ENCODE measurements at places on chromosomes 4 and X.

DNA sequence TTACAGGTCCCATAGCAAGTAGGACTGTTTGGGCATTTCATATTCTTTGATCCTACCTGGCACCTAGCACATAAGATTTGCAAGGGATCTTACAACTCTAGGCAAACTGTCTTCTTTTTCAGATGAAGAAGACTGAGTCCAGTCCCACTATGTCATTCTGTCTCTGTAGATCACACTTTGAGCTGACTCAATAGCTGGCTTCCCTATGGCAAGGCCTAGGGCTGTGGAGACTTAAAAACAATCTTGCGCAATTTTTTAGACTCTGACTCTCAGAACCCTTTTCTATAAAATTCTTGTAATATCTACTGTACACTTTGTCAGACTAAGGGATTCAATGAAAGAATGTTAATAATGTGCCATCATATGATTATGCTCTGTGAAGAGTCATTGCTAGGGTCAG lies 26.7 kb downstream of the OTC start:
- no peak for DNase-seq

GRCh38 chr4:51851937-51852290 lies 9.0 kb downstream of the DCUN1D4 start:
- no peak for DNase-seq

DNA sequence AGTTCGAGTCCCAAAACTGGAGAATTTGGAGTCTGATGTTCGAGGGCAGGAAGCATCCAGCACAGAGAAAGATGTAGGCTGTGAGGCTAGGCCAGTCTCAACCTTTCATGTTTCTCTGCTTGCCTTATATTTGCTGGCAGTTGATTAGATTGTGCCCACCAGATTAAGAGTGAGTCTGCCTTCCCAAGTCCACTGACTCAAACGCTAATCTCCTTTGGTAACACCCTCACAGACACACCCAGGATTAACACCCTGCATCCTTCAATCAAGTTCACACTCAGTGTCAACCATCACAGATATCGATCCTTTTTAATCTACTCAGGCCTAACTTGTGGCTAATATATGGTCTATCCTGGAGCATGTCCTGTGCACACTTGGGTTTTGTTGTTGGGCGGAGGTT lies 18.0 kb upstream of the MAEA start:
- DNase-seq: no peak

- no peak for DNase-seq
Observed at GRCh38 chr4:47493238-47494123, 8.4 kb downstream of the ATP10D start.

DNA sequence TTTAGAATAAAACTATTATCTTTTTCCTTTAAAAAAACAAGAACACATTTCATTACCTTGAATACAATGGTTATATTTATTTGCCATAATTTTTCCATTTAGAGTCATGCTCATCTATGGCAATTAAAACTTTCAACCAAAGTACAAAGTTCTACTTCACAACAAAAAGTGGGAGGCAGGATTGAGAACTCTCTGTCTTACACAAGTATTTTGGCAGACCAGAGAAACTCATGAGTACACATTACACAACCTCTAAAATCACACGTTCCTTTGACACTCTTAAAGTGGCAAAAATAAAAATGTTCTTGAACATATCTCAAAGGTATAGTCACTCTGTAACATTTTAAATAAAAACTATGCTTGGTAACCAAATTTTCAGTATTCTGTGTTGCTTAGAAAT lies 213.4 kb downstream of the IL15 start:
- no peak for DNase-seq

GRCh38 chr4:80967346-80967745 lies 63.2 kb upstream of the BMP3 start:
- no peak for DNase-seq

- no peak for DNase-seq
Observed at GRCh38 chrX:113545040-113545439, 704.4 kb upstream of the AMOT start.

DNA sequence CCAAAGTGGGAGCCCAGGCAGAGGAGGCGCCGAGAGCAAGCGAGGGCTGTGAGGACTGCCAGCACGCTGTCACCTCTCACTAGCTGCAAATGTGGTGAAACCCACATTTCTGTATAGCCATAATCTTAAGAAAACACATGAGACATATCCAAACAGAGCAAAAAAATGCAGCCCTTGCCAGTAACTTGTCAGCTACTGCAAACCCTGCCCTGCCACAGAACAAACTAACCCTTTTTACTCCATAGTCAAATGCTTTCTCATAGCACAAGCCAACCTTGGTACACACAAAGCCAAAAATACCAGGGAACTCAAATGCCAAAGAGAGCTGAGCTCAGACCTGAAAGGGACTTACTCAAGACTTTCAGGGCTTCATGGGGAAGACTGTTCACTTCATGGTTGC lies 14.9 kb upstream of the NXF3 start:
- no peak for DNase-seq

- DNase-seq: no peak
Observed at GRCh38 chrX:1537031-1537715, at the start of gene P2RY8. TSS of gene P2RY8 (minus strand) at chrX:1537185. CDS start at chrX:1466558, 70,627 bp downstream.

- DNase-seq: no peak
Observed at GRCh38 chr4:13521047-13521446, 23.3 kb downstream of the NKX3-2 start.

- no peak for DNase-seq
Observed at GRCh38 chr4:20532871-20533870, 167.1 kb upstream of the PACRGL start.

DNA sequence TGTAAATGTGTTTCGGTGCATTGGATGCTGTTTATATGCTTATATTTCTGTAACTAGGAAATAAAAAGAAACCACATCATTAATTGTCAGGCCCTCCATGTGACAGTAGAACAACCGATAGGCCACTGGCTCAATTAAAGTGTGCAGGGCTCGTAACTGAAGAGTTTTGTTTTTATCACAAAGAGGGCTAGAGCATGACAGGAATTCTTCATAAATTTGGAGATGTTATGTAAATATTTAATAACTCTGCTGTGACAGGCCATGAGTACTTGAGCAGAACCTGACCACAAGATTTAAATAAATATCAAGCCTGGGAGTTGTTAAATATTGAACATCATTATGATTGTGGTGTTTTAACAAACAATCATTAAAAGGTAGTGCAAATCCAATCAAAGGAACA lies 55.9 kb downstream of the MID1 start:
- no peak for DNase-seq

GRCh38 chr4:81786063-81786763 lies 314.5 kb upstream of the RASGEF1B start:
- peak; percentile 8 for DNase-seq

- no peak for DNase-seq
Observed at GRCh38 chrX:143701460-143701859, 19.1 kb downstream of the SPANXN2 start.

- no peak for DNase-seq
Observed at GRCh38 chr4:13476915-13477314, 7.2 kb downstream of the RAB28 start.

GRCh38 chrX:100687546-100687945 lies 43.5 kb downstream of the SRPX2 start:
- DNase-seq: no peak

DNA sequence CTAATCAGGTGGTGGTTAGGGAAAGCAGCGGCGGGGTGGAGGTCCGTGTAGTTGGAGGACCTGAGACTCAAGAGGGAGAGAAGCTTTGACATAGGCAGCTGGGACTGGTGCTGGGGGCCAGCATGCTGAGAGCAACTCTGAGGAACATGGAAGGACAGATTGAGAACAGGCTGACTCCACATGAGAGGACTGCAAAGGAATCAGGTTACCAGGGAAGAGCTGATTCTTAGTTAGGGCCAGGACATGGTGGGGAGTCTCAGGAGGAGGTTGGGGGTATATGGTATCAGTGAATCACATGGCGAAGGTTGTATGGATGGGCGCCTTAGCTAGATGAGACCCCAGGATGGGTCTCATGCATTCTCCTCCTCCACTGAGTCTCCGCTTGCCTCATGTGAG lies 264.0 kb upstream of the BOD1L1 start:
- DNase-seq: no peak

GRCh38 chrX:150362599-150363481 lies at the start of gene MAMLD1:
TSS of gene MAMLD1 (plus strand) at chrX:150363317. CDS start at chrX:150445517, 82,200 bp downstream.
- DNase-seq: no peak

DNA sequence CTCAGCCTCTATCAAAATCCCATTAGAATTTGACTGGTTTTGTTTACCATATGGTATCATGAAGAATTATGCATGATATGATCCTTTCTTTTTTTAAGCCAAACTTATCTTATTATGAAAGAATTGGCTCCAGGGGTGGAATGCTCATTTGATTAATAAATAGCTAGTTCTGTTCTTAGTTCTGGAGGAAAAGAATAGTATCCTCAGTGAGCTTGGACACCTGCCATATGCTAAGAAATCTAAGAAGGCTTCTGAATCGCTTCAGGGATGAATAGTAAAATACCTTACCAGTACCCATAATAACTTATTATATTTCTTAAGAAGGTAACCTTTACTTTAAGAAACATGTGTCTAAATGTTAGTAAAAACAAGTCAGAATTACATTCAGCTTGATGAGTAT lies 803.6 kb downstream of the ADGRL3 start:
- DNase-seq: no peak

- no peak for DNase-seq
Observed at GRCh38 chr4:189374176-189374575, 566.5 kb upstream of the FRG1 start.

GRCh38 chrX:16100673-16101072 lies 22.7 kb upstream of the GRPR start:
- DNase-seq: no peak

DNA sequence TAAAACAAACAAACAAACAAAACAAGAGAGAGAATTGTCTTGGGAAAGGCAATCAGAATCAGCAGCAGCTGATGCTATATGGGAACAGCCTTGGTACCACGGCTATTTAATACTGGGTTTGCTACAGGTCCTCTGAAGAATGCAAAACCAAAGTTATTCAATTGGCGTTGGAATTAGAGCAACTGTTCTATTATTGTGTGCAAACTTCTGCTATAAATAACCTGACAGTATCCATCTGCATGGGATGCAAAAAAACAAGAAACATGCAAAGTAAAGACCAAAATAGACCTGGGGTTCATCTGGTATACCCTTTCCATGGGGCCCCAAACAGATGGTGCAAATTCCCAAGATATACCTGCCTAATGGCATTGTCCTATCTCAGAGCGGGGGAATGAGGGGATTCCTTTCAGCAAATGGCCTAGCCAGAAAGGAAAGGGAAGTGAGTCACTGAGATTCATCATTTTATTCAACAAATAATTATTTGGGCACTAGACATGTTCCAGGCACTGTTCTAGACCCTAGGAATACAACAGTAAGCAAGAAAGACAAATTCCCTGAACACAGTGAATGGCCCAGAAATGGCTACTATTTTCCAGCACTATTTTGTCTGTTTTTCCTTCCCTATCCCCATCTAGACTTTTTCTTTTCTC lies 268.9 kb downstream of the FBXW7 start:
- no peak for DNase-seq

GRCh38 chr4:21884615-21885014 lies 64.0 kb downstream of the KCNIP4 start:
- DNase-seq: no peak

DNA sequence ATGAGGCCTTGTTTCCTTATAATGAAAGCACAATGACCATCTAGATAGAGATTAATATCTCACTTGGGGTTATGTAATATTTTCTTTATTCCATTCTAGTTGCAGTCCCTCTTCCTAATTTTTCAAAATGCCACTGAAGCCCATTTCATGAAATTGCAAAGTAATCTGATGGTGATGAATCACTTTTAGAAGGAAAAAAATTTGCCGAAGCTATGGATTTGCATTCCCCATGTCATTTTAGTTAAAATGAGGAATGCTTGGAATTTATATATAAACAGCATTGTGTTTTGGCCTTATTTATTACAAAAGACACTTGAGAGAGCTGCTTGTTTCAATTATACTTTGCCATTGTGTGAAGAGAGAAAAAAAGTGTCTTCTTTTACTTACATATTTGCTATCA lies 241.7 kb upstream of the TEX13A start:
- no peak for DNase-seq

DNA sequence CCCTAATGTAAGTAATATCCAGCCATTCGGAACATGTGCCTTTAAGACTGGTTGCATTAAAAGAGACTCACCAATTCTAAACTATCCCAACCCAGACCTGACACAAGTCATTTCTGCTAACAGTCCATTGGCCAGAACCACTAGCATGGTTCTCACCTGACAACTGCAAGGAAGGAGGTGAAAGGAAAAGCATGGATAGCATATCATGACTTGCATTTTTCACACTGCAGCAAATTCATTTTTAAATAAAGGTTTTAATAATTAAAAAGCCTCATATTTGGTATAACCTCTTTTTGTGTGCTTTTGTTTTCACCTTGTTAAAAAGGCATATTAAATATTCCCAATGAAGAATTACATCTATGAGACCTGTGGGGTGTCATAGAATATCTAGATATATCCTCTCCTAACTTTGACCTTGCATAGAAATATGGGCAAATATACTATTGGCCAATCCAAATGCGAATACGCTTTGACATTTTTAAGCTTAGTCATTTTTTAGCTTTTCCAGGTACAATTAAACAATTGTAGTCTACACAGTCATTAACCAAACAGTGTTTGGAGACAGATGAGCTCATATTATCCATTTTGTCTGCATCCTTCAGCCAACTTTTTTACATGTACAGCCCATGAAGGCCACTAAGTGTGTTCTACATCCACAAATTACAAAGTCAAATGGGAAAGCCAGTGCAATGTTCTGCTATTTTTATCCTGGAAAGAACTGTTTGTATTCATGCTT lies 295.3 kb downstream of the PDGFC start:
- DNase-seq: no peak

DNA sequence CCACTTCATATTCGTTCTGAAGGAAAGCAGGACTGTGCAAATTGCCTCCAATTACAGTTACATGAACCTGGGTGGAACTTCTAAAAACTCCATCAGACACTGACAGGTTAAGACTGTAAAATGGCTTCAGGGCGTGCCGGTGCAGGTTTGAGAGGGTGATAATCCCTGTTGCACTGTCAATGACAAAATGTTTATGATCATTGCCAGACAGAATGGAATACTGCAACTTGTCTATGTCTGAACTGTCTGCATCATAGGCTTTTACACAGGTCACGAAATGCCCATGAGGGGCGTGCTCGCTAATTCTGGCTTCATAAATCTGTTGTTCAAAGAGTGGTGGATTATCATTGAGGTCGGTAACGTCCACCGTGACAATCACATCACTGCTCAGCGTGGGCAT lies 63.7 kb upstream of the MTNR1A start:
- no peak for DNase-seq
